ENCODE measurements at places on chromosomes 5 and 9.

DNA sequence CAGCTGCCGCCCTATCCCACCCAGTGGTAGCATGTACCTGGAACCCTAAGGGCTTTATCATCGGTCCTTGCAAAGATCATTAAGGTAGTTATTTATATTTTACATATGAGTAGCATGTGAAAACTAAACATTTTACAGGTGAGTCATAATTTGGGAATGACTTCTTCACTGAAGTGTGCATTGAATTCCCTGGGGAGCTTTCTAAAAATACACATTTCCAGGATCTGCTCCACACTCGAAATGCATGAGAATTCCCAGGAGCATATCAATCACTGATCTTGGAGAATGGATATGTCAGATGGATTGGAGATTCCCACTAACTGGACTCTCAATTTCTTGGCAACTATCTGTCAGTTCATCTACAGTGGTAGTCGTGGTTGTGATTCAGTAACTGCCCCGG, 717.5 kb downstream of the IRX1 start:
- no peak for DNase-seq

DNA sequence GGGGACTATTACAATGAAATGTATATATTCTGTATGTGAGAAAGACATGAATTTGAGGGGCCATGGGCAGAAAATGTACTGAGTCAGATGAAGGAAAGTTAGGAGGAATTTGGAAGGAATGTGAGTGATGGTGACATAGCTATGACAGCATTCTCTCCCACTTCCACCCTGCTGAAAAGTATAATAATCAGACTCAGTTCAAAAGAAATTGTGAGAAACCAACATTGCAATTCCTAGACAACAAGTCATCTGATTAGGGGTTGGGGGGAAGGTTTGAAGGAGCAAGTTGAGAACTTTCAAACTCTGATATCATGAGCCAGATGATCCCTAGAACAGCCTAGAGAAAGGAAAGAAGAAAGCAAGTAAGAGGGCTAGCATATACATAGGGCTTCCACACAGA, 370.6 kb downstream of the DMRTA1 start:
- no peak for DNase-seq

GRCh38 chr5:154449786-154450185, 4.0 kb downstream of the SAP30L start:
- no peak for DNase-seq

DNA sequence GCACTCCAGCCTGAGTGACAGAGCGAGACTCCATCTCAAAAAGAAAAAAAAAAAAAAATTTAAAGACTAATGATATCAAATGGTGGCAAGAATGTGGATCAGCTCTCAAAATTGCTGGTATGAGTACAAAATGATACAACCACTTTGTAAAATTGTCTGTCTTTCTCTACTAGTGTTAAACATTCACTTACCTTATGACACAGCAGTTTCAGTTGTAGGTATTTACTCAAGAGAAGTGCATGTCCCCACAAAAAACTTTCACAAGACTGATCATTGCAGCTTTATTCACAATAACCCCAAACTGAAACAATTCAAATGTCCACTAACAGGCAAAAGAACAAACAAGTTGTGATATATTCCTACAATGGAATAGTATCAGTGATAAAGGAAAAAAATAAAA, 14.7 kb upstream of the CETN3 start:
- DNase-seq = no peak

DNA sequence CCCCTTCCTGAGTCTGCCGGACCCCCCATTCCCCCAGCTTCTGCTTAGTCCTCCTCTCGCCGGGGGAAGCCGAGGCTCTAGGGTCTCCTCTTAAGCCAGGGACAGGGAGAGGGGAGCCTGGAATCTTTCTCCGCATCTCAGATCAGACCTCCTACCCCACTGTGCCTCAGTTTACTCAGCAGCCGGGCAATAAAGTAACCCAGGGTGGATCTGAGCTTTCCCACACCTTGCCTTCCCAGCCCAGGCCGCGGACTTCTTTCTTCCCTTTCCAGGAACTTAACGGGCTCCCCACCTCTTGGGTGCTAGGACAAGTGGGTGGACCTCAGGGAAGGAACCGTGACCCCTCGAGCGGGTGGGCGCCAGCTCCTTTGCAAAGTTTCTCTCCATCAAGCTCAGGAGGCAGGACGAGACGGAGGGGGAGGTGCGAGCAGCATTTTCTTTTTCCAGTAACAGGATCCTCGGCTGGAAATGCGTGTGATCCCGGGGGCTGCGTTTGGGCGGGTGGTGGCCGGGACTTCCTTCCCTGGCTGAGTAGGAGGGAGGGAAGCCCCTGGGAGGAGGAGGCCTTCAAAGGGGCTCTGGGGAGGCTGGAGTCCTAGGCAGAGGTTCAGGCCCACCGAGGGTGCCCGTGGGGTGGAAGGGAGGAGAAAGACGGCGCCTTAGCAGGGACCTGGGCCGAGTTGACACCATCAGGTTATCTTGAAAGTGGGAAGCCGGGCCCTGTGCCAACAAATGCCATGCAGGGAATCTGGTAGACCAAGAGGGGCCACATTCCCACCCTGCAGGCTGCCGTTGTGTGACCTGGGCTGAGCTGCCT, 795 bp downstream of the DAB2IP start:
- no peak for DNase-seq

GRCh38 chr9:134693011-134693410, 51.4 kb downstream of the COL5A1 start:
- no peak for DNase-seq

DNA sequence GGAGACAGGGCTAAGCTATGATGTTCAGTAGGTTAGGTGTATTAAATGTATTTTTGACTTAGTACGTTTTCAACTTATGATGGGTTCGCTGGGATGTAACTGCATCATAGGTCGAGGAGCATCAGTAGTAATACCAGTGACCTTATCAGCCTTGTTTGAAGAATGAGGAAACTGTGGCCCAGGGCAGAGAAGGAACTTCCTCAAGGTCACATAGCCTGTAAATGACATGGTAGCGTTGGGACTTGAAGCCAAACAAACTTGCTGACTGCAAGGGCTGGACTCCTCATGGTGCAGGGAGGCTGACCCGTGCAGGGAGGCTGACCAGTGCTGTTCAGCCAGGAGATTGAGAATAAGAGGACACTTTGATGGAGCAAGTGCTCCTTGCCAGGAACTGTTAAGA, 21.3 kb upstream of the PTPN3 start:
- no peak for DNase-seq

DNA sequence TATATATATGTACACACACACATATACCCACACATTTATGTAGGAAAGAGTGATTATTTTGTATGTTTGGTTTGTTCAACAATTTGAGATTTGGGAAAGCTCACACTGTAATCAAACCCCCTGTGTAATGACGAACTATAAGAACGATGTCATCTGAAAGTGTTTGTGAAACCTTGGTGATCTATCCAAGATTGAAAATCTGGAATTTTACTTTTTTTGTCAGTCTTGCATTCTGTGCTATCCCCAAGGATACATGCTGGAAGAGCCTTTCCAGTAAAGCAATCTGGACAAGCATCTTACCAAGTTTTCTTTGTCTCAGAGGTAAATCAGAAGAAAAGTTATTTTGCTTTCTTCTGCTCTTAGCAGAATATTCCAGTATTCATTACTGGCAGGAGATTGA, 23.3 kb downstream of the SGCD start:
- no peak for DNase-seq

DNA sequence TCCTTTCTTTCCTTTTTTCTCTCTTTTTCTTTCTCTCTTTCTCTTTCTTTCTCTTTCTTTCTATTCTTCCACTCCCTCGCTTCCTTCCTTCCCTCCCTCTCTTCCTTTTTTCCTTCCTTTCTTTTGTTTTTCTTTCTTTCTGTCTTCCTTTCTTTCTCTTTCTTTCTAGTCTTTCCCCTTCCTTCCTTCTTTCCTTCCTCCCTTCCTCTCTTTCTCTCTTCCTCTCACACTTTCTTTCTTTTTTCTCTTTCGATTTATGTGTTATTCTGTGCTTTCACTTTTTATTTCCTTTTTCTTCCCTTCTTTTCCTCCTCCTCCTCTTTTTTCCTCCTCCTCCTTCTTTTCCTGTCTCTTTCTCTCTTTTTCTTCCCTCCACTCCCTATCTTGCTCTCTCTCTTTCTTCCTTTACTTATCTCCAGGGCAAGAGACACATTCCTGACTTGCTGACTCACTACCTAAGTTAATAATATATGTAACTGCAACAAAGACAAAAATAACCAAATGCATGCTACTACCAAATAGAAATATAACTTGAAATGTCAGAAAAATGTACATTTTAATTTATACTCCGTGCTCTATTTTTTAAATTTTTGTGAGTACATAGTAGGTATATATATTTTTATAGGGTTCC, 445.5 kb downstream of the GABRG2 start:
- DNase-seq = no peak

DNA sequence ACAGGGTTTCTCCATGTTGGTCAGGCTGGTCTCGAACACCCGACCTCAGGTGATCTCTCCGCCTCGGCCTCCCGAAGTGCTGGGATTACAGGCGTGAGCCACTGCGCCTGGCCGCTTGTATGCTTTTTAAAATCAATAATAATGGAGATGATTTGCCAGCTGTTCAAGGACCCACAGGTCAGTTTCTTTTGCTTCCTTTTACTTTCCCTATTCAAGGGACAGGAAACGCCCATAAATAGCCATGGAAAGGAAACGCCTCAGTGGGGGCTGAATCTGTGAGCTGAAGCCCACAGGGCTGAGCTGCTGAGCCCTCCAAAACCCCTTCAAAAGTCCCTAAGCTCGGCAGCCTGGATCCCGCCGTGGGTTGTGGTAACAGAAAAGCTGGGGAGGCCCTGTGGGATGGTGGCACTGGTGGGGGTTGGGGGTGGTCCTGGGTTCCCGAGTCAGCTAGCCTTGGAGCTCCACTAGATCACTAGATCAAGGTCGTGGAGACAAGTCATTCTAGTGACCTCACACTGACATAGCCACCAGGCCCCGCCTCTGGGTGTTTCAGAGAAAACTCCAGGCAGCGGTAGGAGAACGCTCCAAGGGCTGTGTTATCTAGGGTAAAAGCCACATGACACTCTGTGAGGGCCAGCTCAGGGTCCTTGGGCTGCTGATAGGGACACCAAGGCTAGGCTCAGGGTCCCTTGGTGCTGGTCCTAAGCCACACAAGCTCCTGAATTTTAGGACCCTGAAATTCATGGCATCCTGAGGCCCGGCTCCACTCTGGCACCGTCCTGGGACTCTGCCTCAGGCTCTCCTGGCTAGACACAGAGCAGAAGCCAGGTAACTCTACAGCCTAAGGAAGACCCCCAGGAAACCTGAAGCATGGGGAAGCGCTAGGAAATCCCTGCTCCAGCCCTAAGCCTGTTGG, 18.0 kb upstream of the DUSP1 start:
- DNase-seq = no peak

DNA sequence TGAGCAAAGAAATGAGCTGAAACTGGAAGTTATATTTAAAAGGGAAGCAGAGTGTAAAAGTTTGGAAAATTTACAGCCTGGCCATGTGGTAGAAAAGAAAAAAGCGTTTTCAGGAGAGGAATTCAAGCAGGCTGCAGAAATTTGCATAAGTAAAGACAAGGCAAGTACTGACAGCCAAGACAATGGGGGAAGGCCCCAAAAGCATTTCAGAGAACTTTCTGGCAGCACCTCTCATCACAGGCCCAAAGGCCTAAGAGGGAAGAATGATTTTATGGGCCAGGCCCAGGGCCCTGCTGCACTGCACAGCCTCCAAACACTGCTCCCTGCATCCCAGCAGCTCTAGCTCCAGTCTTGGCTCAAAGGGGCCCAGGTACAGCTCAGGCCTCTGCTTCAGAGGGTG, 169.7 kb downstream of the GLIS3 start:
- no peak for DNase-seq

DNA sequence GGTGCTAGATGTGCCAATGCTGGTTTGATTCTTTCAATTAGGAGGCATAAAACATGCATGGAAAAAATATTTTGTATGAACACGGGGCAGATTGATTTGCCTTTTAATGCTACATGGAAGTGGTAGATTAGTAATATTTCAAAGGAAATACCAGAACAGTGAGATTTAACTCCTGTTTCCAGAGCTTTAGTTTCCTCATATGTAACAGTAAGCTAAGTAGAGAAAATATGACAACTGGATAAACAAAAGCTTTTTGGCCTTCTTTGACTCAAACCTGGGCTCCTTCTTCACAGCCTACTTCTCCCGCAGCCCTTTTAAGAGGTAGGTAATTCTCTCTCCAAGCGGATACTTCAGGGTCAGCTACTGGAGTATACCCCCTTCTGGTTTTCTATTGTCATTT, 254.2 kb upstream of the TRPC7 start:
- no peak for DNase-seq

- DNase-seq = no peak
These were observed 188.6 kb downstream of the PARP8 start for GRCh38 chr5:50855001-50855400.

DNA sequence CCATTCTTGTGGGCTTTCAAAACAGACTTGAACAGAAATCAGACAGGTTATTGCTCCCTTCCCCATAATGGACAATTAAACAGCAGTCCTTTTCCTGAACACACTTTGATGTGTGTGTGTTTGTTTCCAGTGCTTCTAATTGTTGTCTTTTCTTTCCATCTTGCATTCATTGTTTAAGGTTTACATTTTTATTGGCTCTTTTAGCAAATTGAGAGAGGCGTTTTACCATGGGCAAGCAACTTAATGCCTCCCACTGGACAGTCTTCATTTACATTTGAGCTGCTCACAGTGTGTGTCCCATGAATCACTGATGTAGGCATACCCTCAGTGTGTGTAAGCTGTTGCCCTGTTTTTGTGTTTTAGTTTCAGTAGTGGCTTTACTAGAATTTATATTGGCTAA, 25.0 kb downstream of the WDR36 start:
- DNase-seq = no peak

GRCh38 chr9:136089697-136090045, 5.4 kb downstream of the NACC2 start:
- no peak for DNase-seq

- DNase-seq = no peak
These were observed 273.4 kb downstream of the SLIT3 start for GRCh38 chr5:169027501-169028061.

DNA sequence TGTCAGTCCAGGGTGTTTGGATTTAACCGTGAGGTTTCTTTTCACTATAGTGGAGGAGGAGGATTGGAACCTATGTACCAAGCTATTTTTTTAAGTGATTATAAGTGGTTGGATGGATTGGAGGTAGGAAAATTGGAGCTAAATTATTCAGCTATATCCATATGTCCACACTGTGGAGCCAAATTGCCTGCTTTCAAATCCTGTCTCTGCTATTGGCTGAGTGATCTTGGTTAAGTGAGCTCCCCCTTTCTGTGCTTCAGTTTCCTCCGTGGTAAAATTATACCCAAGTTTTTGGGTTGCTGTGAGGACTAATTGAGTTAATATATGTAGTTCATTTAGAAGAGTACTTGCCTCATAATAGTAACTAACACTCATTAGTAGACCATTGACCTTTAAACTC, 2.5 kb downstream of the CENPP start:
- DNase-seq = no peak

All from CD4-positive, alpha-beta T cell (primary cell).